Activated T-helper 1 cell treated with anti-CD3 and anti-CD28 coated beads, Interleukin-12 subunit alpha, Interleukin-12 subunit beta, Interleukin-2, Interleukin-4 antibody, amounts not matched to agents 30 ng/mL and 10 ng/mL and 1 ng/mL, durations not matched to agents 14 hours and 24 hours and 36 hours (primary cell): ENCODE measurements at places on chromosomes 2 and 18. TPM values are rescaled to one million over a fixed set of nuclear protein-coding genes. Genes with fewer than 3 reads are reported as not detected.

Gene IRS1
- total RNA-seq = 3.8 and 4.2 TPM in 2 replicates

Gene HEATR5B
- 15.7 and 16.0 TPM in 2 replicates for total RNA-seq

Gene GNLY
- 141 and 152 TPM in 2 replicates for total RNA-seq

Gene CHRNG
- not detected in 2 replicates for total RNA-seq

Gene OTX1
- total RNA-seq = 0.31 TPM in 1 of 2 replicates, not detected in the other
